ENCODE measurements at places on chromosomes 1 and 21.

GRCh38 chr1:221881805-221882581 lies 140.1 kb upstream of the DUSP10 start:
- DNase-seq, result no peak

DNA sequence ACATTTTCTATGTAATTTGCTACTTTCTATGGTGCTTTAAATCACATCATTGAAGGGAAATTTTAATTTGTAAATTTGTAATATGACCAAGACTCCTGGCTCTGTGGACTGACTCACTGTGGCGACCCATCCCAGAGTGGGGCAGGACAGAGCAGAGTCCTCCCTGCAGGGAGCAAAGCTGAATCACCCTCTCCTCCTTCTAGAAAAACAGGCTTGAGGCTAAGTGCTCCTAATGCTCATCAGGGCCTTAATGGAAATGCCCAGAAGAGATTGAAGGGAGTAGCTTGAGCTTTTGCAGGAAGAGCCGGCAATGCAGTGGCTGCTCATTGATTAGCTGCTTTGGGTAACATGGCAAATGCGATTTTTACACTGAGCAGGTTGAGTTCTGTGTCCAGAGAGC lies 16.8 kb downstream of the S100A10 start:
- DNase-seq, result no peak

DNA sequence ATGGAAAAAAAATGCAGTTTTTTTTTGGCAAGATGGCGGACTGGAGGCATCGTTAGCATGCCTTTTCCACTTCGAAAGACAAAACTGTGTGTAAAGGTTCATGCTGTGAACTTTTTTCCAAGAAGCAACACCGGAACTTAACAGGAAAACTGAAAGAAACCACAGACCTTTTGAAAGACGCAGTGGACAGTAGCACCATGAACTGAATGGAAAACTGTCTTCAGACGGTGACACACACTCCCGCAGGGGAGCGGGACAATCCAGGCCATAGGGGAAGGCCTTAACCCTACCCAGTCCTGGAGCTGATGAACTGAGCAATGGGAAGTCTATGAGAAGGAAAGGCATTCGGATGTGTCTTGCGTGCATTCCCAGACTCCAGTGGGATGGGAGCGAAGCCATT lies 54.9 kb downstream of the NEK7 start:
- DNase-seq, result no peak

DNA sequence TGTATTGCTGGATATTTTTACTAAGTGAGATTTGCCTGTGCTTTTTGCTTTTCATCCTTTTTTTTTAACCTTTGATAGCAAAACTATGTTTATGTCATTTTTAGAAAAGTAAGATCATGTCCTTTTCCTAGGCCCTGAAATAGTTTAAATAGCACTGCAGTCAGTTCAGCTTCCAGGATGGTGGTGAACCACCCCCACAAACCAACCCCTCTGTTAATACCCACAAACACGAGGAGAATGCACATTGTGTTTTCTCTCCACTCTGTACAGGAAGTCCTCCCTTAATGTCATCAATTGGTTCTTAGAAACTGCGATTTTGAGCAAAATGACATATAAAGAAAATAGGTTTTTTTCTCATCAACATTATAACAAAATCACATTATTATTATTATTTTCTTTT lies 117.7 kb upstream of the DSCAM start:
- DNase-seq, result no peak

GRCh38 chr1:172843444-172843843 lies 184.5 kb downstream of the FASLG start:
- no peak for DNase-seq

GRCh38 chr1:241716915-241717656 lies 65.0 kb downstream of the WDR64 start:
- DNase-seq, result no peak

- no peak for DNase-seq
These were observed 97.6 kb upstream of the DYNLT5 start for GRCh38 chr1:66654643-66655042.

- no peak for DNase-seq
These were observed 8.1 kb downstream of the ARV1 start for GRCh38 chr1:230986976-230987375.
